T-helper 17 cell (primary cell): ENCODE measurements at places on chromosomes 2 and 18. TPM values are rescaled to one million over a fixed set of nuclear protein-coding genes. Genes with fewer than 3 reads are reported as not detected.

The GCG gene
- not detected for total RNA-seq

The DAPL1 gene
- total RNA-seq = not detected

The YES1 gene
- 7.1 TPM for total RNA-seq

The HYCC2 gene
- 36.5 TPM for total RNA-seq

The HOXD12 gene
- not detected for total RNA-seq

The ATP6V1B1 gene
- not detected for total RNA-seq

The AGXT gene
- not detected for total RNA-seq

The SLC11A1 gene
- 23.9 TPM for total RNA-seq

The ABCB11 gene
- not detected for total RNA-seq

DNA sequence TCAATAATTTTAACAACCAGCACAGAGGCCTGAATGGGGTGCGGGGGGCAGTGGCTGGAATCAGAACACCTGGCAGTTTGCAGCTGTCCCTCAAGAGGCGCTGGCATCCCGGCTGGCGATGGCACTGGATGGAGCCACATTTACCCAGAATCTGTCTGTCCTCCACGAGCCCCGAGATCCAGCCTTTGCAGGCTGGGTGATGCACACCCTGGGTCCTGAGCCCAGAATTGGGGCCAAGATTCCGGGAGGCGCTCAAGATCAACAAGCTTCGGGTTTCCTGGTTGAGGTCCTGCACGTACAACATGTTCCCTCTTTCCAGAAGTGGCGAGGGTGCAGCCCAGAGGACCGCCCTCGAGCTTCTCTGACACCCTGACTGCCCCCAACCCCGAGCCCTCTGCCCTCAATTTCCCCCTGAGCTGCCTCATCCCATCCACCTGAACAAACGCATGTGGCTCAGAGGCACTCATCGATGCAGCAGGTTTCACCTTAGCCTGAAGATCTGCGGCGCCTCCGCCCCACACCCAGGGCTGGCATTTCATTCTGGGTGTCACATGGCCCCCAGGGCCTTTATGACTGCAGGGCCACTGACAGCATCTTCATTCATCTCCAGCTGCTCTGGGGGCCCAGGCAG is 97.5 kb downstream of the TFCP2L1 start:
- DNase-seq = no peak

DNA sequence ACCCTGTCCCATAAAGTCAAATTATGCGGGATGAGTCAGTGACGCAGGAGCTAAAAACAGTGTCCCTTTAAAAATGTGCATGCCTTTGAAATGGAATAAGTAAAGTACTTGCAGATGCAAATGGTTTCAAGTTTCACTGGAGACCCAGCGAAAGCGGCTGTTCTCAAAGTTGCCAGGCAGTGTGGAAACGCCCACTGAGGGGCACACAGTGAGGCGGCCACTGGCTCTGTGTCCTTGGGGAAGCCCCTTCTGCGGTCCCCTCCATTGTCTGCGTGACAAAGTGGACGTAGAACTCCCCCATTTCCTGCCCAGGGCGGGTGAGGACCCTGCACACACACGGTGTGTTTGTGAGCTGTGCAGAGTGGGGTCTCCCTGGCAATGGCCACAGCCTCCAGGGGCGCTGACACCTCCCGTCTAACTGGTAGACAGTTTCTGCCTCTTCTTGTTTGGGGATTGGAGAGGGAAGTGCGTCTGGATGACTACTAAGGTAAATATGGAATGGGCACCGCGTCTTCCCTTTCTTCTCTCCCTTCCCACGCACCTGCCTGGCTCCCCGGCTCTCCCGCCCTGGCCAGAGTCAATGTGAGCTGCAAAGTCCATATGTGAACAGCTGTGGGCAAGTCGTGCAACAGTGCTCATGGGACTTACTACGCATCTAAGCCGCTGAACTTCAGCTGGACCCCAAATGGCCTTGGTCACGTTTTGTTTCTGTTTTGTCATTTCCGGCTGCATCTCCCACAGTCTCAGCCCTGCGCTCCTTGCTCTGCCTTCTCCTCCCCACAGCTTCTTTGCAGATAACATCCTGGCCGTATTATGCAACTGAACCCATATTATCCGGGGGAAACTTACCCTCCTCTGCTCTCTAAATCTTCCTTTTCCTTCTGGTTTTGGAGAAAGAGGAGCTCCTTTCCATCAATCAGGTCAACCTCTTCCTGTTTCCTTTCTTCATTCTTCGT is 33.7 kb upstream of the ZNF516 start:
- no peak for DNase-seq

DNA sequence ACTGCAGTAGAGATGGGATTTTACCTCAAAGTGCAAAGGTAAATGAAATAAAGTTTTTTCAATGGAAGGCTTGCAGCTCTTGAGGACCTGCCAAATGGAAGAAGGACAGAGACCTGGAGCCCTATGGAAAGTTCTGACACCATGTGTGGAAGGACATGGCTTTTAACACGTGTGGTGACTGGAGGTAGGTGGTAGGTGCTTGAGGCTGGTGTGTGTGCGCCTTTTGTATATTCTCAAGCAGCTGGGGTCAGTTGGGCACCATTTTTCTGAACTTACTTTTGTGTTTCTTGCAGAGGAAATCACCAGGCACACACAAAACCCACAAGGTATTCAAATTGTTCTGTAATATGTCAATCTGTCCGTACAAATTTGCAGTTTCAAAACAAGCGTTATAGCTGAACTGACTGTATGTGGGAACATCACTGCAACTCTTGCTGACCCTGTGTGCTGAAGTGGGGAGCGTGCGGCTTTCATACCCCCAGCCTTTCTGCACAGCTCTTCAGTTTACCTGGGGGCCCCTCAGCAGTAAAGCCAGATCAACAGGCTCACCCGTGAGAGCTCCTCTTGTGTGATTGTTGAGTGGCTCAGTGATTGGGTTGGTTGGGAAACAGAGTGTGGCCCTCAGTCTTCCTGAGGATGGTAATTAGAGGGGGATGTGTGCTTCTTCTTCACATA is 363 bp downstream of the GREB1 start:
- no peak for DNase-seq

DNA sequence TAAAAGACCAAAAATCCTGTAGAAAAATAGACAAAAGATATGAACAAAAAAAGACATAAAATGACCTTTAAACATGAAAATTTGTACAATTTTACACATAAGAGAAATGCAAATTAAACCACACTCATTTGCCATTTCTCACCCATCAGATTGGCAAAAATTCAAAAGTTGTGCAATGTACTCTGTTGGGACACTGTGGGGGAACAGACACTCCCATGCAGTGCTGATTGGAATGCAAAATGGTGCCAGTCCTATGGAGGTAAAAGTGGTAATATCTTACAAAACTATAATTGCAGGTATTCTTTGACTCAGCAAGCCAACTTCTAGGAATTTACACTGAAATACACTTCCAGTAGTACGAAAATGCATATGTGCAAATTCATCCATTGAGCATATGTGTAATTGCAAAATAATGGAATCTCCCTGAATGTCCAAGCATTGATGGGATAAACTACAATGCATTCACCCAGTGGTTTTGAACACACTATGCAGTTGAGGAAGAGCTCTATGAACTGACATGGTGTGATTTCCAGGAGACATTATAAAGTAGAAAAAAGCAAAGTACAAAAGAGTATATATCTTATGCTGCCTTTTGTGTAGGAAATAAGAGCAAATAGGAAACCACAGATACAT is 201.8 kb upstream of the ZNF521 start:
- no peak for DNase-seq

- no peak for DNase-seq
Measured at GRCh38 chr2:98753801-98754200, 22.9 kb upstream of the MGAT4A start.

- no peak for DNase-seq
Measured at GRCh38 chr2:60540074-60540473, 13.4 kb downstream of the BCL11A start.

DNA sequence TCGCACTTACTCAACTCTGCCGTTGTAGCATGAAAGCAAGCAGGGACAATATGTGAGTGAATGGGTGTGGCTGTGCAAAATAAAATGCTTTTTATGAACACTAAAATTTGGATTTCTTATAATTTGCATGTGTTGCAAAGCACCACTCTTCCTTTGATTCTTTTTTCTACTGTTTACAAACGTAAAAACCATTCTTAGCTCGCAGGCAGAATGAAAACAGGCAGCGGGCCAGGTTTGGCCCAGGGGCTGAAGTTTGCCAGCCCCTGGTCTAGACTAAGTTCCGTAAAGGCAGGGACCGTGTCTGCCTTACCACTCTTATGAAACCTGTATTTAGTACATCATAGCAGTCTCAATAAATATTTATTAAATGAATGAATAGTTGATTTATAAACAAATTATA is 83.7 kb upstream of the SPATS2L start:
- DNase-seq = no peak

- DNase-seq = no peak
Measured at GRCh38 chr2:172381275-172382027, 45.9 kb upstream of the ITGA6 start.

- no peak for DNase-seq
Measured at GRCh38 chr2:217070611-217071010, 210.7 kb upstream of the TNP1 start.

DNA sequence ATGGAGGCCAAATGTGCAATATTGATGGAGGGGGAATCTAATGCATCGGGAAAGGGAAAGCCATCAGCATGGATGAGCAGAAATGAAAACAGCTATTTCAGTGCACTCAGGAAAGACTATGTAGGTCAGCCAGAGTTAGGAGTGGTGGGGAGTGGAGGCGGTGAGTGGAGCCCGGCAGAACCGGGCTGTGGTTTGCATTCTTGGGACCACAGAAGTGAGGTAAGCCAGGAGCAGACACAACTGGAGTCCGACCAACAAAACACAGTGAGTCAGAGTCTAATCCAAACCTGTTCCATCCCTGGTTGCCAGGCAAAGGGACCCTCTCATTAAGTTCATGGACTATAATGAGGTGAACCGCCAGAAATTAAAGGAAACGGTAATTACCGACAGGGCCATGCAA is 61.1 kb upstream of the RAB12 start:
- no peak for DNase-seq

DNA sequence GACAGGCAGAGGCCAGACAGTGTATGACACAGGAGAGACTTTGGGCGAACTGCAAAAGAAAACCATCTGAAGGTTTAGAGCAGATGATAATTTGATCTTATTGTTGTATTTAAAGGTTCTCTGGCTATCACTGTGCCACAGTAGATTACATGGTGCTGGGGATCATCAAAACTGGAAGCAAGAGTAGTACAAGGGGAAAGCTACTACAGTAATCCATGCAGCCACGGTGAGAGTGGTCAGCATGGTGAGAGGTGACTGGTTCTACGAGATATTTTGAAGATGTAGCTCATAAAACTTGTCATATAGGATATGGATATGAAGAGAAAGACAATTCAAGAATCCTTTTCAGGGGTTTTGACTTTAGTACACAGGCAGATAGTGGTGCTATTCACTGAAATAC is 194.8 kb upstream of the GULP1 start:
- no peak for DNase-seq

DNA sequence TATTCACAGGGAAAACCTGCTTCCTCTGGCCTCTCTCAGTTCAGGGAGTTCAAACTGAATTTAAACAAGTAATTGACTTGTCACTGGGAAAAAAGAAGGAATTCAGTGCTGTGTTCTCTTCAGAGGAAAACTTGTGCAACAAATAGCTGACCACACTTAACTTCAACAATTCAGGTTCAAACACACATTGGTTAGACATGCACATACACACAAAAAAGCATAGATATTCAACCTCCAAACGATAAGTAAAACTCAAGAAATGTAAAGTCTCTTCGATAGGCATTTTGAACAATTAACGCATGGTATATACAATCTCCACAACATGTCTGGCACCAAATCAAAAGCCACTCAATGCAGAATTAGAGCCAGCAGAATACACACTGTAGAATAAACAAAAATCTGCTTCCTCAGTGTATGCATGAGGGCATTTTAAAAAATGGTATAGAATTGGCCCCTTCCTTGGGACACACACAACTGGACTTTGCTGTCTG is 269.0 kb downstream of the TCF4 start:
- no peak for DNase-seq

DNA sequence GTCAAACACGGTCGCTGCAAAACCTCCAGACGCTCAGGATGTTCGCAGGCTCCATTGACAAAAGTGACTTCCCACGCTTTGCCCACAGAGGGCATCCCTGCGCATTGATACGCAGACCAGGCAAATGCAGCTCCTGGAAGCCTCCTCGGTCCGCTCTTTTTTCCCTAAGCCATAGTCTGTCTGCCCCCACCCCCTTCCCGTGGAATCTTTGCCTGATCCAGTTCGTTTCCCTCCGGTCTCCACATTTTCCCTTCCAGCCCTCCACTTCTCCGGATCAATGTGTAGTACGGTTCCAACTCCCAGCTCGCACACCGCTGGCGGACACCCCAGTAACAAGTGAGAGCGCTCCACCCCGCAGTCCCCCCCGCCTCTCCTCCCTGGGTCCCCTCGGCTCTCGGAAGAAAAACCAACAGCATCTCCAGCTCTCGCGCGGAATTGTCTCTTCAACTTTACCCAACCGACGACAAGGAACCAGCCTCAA is at the start of gene DCC:
Gene DCC, plus strand, starts transcription at position 307 of the 481 bp plus-strand sequence. CDS start 591 bp downstream, outside the sequence.
- no peak for DNase-seq

DNA sequence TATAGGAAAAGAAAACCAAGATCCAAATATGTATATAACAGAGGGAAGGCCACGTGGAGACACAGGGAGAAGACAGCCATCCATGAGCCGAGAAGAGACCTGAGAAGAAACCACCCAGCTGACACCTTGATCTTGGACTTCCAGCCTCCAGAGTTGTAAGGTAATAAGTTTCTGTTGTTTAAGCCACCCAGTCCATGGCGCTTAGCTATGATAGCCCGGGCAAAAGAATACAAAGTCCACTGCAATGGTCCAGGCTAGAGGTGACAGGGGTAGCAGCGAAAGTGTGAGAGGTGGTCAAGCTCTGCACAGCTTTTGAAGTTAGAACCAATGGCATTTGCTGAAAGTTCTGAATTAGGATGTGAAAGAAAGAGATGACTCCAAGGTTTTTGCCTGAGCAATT is 2.8 kb downstream of the MYOM1 start:
- DNase-seq = no peak

- DNase-seq = no peak
Measured at GRCh38 chr2:32963941-32964340, 17.2 kb downstream of the LTBP1 start.

DNA sequence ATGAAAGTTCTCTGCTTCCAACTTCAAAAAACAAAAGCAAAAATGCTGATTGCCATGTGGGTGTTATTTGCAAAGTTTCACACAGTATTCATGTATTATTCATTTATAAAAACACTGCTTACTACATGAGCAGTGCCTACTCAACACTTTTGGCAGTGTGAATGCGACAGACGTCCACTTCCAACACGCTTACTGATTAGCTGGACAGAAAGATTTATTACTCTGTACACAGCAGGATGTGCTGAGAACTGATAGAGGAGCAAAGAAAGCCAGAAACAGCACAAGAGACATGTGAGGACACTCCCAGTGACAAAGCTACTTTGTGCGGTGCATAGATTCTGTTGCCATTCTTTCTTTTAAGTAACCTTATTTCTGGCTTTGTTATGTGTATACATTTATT is 258.8 kb downstream of the DLGAP1 start:
- DNase-seq = no peak

DNA sequence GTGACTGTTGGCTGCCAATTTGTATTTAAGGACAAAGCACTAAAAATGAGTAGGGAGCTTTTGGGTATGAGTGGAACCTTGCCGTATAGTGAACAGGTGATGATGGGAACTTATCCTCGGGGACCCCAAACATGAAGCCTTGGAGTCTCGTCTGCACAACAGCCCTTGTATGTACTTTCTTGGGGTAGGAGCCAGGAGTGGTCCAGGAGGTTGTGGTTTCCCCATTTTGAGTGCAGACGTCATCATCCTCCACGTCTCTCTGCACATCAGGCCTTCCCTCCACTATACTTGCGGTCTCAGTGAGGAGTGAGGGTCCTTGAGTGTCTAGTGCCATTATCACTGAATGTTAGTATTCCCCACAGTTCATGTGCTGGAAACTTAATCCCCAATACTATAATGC is 101.5 kb upstream of the HS6ST1 start:
- no peak for DNase-seq
